ENCODE measurements at places on chromosomes 7 and 10. TPM values are rescaled to one million over a fixed set of nuclear protein-coding genes. Genes with fewer than 3 reads are reported as not detected.

- peaks cover 52% of the 10 kb centered on the region for H3K36me3 ChIP-seq
- no peak overlapping the region for H3K27ac ChIP-seq
- H3K4me1 ChIP-seq, result no peaks in the 10 kb centered on the region
Measured at GRCh38 chr7:77771901-77772300, 26.3 kb downstream of the TMEM60 start.

- H3K27ac ChIP-seq, result peak overlapping the region; percentile 6
- peaks cover 37% of the 10 kb centered on the region for H3K36me3 ChIP-seq
- no peaks in the 10 kb centered on the region for H3K4me1 ChIP-seq
- DNase-seq, result peak; percentile 85
Measured at GRCh38 chr7:129665013-129665401, 53.5 kb downstream of the NRF1 start.

DNA sequence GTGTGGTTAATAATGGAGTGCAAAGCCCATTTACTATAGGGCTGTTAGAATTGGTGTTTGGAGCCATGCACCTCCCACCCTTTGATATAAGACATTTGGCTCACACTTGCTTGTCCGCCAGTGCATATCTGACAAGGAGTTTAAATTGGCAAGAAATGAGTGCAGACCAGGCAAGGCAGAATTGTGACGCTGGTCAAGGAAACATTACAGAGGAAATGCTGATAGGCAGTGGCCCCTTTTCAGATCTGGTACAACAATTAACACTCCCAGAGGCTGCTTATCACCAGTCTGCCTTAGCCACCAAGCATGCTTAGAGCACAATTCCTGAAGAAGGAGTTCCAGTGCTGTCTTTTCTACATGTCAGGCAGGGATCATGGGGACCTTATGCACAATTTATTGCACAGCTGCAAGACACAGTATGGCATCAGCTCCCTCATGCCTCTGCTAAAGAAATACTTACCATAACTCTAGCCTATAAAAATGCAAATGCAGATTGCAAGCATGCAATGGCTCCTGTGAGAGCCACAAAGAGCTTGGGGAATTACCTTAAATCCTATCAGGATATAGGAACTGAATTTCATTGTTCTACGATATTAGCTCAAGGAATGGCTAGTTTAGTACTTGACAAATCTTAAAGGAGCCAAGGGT is 35.2 kb downstream of the OR13A1 start:
- H3K36me3 ChIP-seq, result no peaks in the 10 kb centered on the region
- no peaks in the 10 kb centered on the region for H3K27me3 ChIP-seq
- H3K4me3 ChIP-seq, result no peak overlapping the region
- no peak overlapping the region for H3K27ac ChIP-seq
- H3K4me1 ChIP-seq, result peaks cover 9% of the 10 kb centered on the region

- H3K27me3 ChIP-seq, result no peaks in the 10 kb centered on the region
- peaks cover 41% of the 10 kb centered on the region for H3K4me1 ChIP-seq
- DNase-seq, result no peak
- no peak overlapping the region for H3K4me3 ChIP-seq
- H3K36me3 ChIP-seq, result no peaks in the 10 kb centered on the region
Measured at GRCh38 chr7:69739190-69739589, 140.9 kb downstream of the AUTS2 start.

GRCh38 chr7:84482476-84482875 is 287.9 kb upstream of the SEMA3A start:
- DNase-seq, result no peak
- H3K27me3 ChIP-seq, result peaks cover 5% of the 10 kb centered on the region
- no peaks in the 10 kb centered on the region for H3K36me3 ChIP-seq
- no peak overlapping the region for H3K27ac ChIP-seq

TMEM72 gene
- not detected for total RNA-seq
